Right renal pelvis (tissue), 4 donors: ENCODE measurements at places on chromosomes 3 and 15. TPM values are rescaled to one million over a fixed set of nuclear protein-coding genes. Genes with fewer than 3 reads are reported as not detected.

The RTF1 gene
- 70.6 TPM for polyA plus RNA-seq

The ZDHHC19 gene
- not detected for polyA plus RNA-seq

The MINAR1 gene
- polyA plus RNA-seq: 1.2 TPM

The PRC1 gene
- 72.9 TPM for polyA plus RNA-seq

The CHRM5 gene
- 0.17 TPM for polyA plus RNA-seq

The FOXB1 gene
- not detected for polyA plus RNA-seq

The CLK3 gene
- 77.2 TPM for polyA plus RNA-seq

The SLC2A2 gene
- 17.3 TPM for polyA plus RNA-seq

The CHRD gene
- polyA plus RNA-seq: 14.6 TPM

The STRIT1 gene
- polyA plus RNA-seq: 1.2 TPM

The SERINC4 gene
- polyA plus RNA-seq: 0.26 TPM

The EID1 gene
- polyA plus RNA-seq: 319 TPM

The STAB1 gene
- polyA plus RNA-seq: 42.3 TPM

The FBXL2 gene
- polyA plus RNA-seq: 30.2 TPM

- DNase-seq: peak; percentile 20
Observed at GRCh38 chr3:87298111-87298718, 21.8 kb upstream of the POU1F1 start.

DNA sequence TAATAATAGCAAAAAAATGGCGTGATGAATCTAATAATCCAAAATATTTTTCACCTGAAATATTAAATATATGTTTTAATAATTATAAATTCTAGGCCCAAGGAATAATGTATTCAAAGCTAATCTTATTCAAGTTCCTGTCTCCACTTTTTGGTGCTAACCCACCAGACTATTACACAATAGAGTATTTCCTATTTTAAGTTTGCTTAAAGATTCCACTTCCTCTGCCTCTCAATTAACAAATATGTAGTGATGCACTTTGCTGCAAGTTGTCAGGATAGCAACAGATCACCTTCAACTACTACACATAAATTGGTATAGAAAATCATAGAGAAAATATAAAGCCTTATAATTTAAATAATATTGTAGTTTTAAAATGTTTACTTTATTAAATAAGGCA, 467.5 kb downstream of the C3orf38 start:
- no peak for DNase-seq

DNA sequence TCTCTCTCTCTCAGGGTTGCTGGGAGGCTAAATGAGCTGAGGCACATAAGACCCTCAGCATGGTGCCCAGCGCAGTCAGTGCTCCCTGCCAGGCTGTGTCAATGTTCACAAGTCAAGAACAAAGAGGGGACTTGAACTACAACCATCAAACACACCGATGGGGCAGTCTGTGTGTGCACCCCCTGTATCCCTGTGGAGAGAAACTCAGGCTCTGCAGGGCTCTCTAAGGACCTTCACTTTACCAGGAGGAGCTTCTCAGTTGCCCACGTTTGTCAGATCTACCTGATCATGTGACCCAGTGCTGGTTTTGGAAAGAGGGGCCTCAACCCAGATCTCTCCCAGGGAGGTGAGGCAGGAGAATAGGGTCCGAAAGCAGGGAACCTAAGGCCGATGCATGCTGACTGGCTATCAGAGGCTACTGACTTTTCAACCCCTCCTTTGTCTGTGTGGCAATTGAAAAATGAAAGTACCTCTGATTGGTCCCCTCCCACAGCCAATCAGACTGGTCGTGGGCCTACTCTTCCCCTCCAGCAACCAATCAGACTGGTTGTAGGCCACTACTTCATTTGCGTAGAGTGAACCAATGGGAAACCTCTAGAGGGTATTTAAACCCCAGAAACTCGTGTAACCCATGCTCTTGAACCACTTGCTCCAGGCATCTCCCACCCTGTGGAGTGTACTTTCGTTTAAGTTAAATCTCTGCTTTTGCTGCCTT, 34.0 kb downstream of the RHCG start:
- DNase-seq: no peak

DNA sequence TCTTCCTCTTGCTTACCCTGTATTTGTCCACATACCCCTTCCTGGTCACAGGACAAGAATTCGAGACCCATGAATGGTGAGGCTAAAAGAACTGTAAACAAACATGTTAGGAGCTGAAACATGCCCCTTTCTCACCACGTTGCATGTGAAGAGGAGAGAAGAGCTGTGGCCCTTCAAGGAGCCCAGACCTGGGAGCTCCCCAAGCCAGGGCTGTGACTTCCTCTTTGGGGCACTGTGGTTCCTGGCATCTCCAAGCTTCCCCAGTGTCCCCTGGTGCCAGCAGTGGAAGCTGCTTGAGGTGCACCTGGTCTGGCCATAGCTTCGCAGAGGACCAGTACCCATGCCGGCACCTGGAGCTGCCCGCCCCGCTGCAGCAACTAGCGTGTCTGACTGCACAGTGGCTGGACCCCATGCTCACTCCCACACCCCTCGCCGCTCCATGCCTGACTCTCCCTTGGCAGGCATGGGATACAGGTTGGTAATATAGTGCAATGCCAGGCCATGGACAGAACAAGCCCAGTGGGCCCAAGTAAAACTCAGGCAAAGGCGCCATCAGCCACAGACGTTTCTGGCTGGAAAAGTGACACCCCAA, 9.9 kb downstream of the SPCS1 start:
- DNase-seq: no peak

- DNase-seq: no peak
Observed at GRCh38 chr3:86845726-86846125, 145.2 kb downstream of the VGLL3 start.

DNA sequence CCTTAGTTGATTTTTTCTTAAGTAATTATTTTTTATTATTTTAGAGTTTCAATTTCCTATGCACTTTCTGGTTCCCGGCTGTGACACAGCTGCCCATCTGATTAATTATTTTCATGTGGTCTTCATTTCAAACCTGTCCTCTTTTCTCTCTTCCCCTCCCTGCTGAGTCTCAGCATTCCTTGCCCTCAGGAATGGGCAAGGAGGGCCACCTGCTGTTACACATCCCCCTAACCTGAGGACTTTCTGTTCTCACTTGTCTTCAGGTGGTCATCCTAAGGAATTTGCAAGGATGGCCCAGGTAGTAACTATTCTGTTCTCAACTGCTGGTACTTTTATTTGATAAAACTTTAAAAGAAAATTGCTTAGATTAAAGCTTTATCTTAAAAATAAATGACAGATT, 545.0 kb downstream of the OTOL1 start:
- no peak for DNase-seq

DNA sequence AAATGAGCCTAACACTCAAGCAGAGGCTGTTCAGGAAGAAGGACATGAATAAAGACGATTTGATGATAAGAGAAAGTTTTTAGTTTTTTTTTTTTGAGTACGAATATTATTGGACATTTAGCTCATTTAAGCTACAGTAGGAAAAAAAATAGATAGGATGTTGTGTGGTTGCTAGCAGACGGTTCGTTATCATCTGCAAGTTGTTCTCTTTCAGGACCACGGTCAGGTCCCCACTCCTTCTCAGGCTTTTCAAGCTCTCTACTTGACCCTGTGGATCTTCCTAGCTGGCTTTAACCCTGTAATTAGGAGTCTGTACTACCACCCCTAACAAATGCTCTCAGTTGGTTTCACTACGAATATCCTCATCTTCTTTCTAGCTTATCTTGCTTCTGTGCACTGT, 1.1 kb downstream of the KCNH8 start:
- DNase-seq: no peak

- no peak for DNase-seq
Observed at GRCh38 chr3:156744631-156745030, 70.2 kb downstream of the TIPARP start.

DNA sequence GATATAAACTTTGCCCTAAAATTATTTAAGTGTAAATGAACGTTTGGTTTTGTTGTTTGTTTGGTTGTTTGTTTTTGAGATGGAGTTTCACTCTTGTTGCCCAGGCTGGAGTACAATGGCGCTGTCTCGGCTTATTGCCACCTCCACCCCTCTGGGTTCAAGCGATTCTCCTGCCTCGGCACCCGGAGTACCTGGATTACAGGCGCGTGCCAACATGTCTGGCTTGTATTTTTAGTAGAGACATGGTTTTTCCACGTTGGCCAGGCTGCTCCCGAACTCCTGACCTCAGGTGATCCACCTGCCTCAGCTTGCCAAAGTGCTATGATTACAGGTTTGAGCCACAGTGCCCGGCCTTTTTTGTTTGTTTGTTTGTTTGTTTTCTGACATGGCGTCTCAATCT, 87.9 kb upstream of the CHD2 start:
- no peak for DNase-seq

- DNase-seq: peak; percentile 79
Observed at GRCh38 chr15:56733136-56734012, at the start of gene ZNF280D. ZNF280D (minus strand) TSS chr15:56733509; CDS start chr15:56707109, 26,400 bp downstream.

GRCh38 chr3:29280404-29281093, at the start of gene RBMS3:
RBMS3 (plus strand) TSS chr3:29281071.
- DNase-seq: peak; percentile 86

GRCh38 chr3:16288664-16289063, 23.7 kb downstream of the OXNAD1 start:
- no peak for DNase-seq

GRCh38 chr3:151697496-151697895, 36.2 kb upstream of the AADACL2 start:
- DNase-seq: no peak

GRCh38 chr15:66883284-66883911, 181.4 kb downstream of the SMAD6 start:
- peak; percentile 56 for DNase-seq

DNA sequence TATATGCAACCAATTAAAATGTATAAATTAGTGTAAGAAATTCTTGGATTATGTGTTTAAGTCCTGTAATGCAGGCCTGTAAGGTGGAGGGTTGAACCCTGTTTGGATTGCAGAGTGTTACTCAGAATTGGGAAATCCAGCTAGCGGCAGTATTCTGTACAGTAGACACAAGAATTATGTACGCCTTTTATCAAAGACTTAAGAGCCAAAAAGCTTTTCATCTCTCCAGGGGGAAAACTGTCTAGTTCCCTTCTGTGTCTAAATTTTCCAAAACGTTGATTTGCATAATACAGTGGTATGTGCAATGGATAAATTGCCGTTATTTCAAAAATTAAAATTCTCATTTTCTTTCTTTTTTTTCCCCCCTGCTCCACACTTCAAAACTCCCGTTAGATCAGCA, 65.4 kb upstream of the ACAD9 start:
- no peak for DNase-seq

GRCh38 chr15:36811903-36812302, 232.5 kb downstream of the CDIN1 start:
- no peak for DNase-seq

DNA sequence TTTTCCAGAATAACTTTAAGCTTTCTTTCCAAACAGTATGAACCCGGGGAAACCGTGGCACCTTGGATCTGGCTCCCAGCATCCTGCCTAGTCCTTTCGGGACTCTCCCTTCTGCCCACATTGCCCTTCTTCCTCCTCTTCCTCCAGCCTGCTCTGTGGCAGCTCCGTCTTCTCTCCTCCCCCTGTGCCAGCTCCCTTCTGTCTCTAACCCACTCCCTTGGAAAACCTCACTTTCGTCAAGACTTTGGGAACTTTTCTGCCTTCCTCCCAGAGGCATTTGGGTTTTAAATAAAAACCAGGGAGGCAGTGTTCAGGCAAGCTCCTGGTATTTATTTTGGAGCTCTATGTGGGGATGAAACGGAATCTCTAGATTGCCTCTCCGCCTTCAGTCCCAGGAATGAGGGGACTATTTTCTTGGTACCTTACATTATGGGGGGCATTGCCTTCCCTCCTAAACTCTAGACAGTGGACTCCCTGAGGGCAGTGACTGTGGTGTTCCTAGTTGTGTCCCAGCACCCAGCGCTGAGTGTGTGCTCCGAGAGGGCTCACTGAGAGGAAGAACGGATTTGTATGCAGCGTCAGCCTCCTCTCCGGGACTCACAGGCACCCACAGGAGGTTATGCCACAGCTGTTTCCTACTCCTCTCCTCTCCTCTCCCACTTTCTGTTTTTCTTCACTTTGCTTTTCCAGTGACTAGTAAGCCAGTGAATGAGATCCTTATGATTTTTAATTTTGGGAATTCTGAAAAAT, 105.4 kb upstream of the MRPS22 start:
- no peak for DNase-seq

DNA sequence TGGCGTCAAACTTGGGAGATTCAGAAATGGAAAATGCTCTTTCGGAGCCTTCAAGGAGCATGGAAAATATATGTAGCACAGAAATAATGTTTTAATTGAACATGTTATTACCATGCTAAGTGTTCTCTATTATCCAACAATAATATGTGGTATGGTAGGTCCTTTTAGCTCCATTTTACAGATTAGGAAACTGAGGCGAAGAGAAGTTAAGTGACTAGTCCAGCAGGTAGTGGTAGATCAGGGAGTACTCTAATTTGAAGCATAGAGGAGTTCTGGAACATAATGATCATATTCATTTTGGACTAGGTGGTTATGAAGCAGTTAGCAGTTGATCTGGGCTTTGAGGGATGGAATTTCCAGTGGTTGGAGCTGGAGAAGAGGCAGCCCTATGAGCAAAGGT, 1.1 kb downstream of the CMC1 start:
- no peak for DNase-seq

GRCh38 chr3:157190380-157190872, 30.5 kb upstream of the CCNL1 start:
- no peak for DNase-seq
